ENCODE measurements at places on chromosomes 12 and 14.

- DNase-seq: no peak
Observed at GRCh38 chr14:63952053-63952932, 99.5 kb downstream of the SYNE2 start.

GRCh38 chr14:65071544-65071943, 30.8 kb downstream of the MAX start:
- DNase-seq: no peak

GRCh38 chr14:22474730-22475351, 114.2 kb downstream of the DAD1 start:
- DNase-seq: peak; percentile 12

GRCh38 chr12:54355104-54355815, 9.0 kb downstream of the GPR84 start:
- no peak for DNase-seq

DNA sequence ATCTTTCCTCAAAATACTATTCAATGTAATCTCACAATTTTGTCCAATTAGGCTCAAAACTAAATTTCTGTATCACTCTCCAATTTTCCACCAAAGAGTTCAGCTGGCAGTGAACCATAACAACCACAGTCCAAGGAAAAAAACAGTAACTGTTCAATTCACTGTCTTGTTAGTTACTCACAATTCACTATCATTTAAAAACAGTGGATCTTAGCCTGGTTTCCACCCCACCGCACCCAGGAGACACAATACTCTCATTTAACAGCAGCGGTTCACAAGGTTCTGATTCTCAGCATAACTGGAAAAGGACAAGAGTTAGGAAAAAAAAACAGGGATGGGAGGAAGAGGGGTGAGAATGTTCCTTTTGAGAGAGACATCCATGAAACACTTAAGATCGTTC, 40.5 kb downstream of the MED13L start:
- no peak for DNase-seq

DNA sequence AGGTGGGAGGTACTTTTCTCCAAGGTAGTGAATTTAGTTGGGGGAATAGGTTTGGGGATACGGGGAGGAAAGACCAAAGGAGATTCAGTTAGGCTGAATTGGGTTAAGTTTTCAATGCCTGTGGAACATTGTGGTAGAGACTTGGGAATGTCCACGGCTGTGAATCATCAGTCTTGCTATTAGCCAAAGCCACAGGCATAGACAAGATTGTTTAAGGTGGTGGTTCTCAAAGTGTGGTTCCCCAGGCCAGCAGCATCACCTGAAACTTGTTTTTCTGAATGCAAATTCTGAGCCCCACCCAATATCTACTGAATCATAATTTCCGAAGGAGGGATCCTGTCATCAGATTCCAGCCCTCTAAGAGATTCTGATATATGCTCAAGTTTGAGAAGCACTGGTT, 316.2 kb downstream of the EGLN3 start:
- no peak for DNase-seq

- DNase-seq: no peak
Observed at GRCh38 chr14:39212693-39213092, 21.0 kb upstream of the MIA2 start.

GRCh38 chr14:74260525-74261233, 21.4 kb downstream of the VSX2 start:
- DNase-seq: no peak

GRCh38 chr14:106185837-106186233, 659.5 kb downstream of the TMEM121 start:
- DNase-seq: no peak

DNA sequence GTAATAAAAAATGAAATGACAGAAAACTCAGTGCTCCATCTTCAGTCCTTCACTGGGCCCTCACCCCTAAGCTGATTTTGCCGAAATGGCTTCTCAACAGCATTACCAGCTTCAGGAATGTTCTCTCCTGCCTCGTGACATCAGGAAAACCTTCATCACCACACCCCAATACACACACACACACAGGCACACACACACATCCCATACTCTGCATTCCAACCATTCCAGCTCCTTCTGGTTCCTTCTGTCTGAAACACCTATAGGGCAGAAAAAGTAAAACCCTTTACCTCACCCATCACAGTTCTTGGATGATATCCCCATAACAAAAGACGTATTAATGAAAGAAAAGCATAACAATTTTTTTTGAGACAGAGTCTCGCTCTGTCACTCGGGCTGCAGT, 75.9 kb downstream of the CCDC60 start:
- DNase-seq: peak; percentile 18

GRCh38 chr12:95881331-95881955, 22.7 kb downstream of the SNRPF start:
- no peak for DNase-seq

DNA sequence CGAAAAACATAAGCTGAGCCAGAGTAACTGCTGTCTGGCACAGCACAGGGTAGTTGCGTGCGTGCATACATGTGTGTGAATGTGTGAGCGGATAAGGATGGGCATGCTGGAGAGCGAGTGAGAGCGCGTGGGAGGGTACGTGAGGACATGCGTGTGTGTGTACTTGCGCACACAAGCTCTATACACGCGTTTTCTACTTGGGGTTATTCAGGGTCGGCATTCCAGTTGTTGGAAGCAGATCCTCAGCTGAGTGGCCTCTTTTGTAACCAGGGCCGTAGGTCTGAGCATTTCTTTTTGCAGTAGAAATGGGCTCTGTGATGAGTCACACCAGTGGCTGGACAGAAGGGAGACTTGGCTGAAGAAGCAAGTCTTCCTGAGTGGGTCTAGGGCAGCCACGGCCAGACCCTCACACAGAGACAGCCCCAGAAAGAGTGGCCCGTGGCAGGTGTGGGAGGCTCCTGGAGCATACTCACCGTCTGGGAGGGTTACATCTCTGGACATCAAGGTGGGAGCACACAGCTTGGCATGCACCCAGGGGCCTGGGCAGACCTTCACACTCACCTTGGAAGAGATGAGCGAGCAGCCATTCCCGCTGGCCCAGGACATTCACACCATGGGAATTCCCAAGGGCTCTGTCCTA, 78.0 kb downstream of the LRRC74A start:
- no peak for DNase-seq

DNA sequence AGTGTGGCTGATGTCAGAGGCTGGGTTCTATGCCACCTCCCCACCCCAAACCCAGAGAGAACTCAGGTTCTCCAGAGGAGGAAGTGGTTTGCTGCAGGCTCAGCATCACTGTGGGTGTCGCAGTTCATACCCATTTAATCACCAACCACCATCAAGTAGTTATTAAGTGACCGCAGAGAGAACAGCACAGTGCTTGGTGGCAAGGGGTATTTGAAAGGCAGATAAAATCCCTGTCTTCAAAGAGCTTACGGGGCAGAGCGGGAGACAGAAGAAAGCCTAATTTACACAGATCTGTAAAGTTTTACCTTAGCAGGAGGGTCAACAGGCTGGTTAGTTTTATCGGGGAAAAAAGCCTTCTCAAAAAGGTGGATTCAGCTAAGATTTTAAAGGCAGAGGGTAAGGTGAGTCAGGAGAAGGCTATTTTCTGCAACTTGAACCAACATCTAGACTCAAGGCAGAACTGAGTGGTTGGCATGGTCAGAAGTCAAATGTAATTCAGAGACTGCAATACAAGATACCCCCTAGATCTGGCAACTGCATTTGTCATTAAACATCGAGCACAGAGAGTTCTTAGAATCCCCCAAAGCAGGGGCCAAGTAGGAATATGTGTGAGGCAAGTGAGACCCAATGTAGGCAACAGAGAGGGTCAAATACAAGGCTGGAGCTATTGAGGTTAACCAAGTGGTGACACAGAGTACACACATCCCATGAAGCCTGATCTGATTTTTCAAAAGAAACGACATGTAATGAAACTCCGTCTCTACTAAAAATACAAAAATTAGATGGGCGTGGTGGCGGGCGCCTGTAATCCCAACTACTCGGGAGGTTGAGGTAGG, 13.2 kb downstream of the PXN start:
- no peak for DNase-seq

- DNase-seq: no peak
Observed at GRCh38 chr12:122978507-122978955, 1.9 kb upstream of the ARL6IP4 start.

GRCh38 chr14:90642244-90642717, 173.9 kb downstream of the TTC7B start:
- DNase-seq: no peak

- DNase-seq: no peak
Observed at GRCh38 chr14:50619569-50620141, 48.5 kb downstream of the SAV1 start.

GRCh38 chr14:64509036-64509435, 4.5 kb downstream of the ZBTB1 start:
- no peak for DNase-seq

DNA sequence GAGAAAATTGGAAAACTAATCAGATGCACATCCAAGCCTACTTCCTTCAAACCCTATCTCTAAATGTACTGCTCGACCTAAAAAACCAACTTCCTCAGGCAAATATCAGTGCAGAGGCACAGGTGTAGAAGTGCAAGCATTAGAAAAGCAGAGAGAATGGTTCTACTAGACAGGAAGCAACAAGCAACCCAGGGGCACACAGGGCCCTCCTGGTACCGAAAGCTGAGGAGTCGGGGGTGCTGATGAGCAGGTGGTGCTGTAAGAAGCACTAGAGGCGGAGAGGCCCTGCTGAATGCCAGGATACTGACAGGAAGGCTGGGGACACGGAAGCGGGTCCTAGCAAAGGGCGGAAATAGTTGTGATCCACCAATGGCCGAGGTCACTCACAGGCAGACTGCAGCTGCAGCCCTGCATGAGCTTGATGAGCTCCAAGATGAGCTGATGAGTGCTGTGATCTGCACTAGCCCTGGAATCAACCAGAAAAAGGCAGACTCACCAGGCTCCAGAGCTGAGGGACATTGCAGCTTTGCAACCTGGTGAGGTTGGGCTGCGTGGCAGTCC, 85.9 kb downstream of the TTC7B start:
- DNase-seq: no peak

DNA sequence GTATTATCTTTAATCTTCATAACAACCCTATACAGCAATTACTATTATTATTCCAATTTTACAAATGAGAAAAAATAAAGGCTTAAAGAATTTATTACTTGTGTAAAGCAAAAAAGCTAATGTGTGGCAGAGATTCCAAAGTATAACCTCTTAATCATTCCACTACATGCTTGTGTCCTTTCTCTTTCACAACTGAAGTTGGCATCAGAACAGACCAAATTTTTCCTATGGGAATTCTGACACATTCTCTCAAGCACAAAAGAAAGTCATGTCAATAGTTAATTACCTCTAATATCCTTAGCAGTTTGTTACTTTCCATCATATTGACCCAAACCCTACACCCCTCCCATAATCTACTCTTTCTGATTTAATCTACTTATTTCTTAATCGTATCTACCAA, 86.7 kb downstream of the BCL2L14 start:
- DNase-seq: no peak

- no peak for DNase-seq
Observed at GRCh38 chr14:30603402-30603801, 18.7 kb upstream of the SCFD1 start.

DNA sequence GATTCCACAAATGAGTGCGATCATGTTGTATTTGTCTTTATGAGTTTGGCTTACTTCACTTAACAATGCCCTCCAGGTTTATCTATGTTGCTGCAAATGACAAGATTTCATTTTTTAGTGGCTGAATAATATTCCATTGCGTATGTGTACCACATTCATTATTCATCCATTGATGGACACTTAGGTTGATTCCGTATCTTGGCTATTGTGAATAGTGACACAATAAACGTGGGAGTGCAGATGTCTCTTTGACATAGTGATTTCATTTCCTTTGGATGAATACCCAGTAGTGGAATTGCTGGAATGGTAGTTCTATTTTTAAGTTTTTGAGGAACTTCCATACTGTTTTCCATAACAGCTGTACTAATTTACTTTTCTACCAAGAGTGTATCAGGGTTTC, 23.5 kb downstream of the AKAP6 start:
- no peak for DNase-seq

GRCh38 chr12:73935817-73936216, 601.8 kb upstream of the ATXN7L3B start:
- no peak for DNase-seq

- no peak for DNase-seq
Observed at GRCh38 chr12:15157269-15157671, 63.9 kb downstream of the RERG start.

- no peak for DNase-seq
Observed at GRCh38 chr12:124094188-124094587, 121.2 kb downstream of the ZNF664 start.

DNA sequence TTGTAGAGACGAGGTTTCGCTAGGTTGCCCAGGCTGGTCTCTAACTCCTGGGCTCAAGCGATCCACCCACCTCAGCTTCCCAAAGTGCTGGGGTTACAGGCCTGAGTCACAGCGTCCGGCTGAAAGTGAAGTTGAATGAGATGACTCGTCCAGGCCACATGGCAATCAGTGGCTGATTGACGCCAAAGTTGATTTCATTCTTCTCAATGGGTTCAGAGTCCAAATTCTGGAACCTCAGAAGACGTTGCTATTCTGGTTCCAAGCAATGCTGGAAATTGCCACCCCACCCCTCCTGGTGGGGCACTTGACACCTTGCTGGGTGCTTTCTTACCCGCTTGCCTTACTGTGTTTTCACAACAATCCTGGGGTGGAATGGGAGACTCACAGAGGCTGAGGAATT, 14.9 kb downstream of the ABCB9 start:
- no peak for DNase-seq

DNA sequence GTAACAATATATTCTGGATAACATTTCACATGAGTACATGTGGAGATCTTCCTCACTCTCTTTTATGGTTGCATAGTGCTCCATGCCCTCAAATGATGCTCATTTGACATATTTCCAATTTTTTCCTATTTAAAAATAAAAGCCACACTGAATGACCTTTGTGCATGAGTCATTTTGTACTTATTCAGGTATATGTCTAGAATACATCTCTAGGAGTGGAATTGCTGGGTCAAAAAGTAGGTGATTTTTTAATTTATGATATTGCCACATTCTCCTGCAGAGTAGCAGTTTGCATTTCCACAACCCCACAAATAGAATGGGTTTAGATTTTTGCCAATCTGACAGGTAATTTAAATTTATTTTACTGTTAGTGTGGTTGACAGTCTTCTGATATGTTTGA, 104.8 kb downstream of the RPAP3 start:
- DNase-seq: no peak

DNA sequence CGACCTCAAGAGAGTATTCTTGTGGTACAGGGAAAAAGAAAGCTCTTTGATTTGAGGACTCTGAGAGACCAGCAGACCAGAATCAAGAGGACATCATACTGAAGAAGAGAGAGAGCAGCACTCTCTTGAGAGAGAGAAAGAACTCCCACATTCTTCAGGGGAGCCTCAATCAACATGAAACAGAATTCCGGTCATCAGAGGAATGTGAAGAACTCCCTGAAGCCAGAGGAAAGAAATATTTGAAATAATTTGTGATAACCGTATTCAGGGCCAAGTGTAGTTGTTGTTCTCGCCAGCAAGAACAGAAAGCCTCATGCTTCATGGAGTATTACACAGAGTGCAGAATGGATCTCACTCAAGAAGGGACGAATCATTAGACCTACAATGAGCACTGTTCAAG, 363.8 kb upstream of the TMEM132C start:
- no peak for DNase-seq

GRCh38 chr12:2113119-2113912, 60.5 kb downstream of the CACNA1C start:
- DNase-seq: no peak

GRCh38 chr14:54652188-54652587, 85.3 kb downstream of the SAMD4A start:
- DNase-seq: peak; percentile 88

Data from left forelimb (tissue), 1 donor.